BJ (cell line): ENCODE measurements at places on chromosomes 2 and 18.
A peak's percentile ranks its signal among the peaks of the same experiment; 100 is the strongest.

DNA sequence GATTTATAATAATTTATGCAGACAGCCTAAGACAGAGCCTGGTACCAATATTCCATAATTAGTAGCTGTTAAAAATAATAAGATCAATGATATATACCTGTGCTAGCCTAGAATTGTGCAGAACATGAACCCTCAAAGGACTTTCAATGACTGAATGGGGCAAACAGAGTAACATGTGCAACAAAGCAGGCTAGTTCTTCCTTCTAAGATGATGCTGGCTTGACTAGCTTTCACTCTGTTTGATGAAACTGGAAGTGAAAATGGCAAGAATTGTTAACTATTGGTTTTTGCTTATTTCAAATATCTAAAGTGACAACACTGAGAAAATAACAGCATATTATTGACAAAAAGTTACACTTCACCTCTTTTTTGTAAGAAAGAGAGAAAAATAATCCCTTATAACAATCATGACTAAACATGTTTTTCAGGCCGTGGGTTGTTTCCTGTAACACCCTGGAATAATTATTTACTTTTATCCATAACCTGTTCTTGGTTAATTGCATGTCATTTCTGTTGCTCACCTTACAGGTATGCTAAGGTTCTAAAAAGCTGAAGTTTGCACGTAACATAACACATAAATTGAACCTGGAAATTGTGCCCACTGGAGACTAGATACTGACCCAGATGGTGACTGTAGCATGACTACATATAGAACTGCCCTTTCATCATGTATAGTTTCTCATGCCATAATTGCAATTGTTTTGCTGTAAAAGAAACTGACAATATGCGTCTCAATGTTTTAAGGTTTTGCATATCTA, 108.7 kb downstream of the C18orf54 start:
- no peak for DNase-seq

- no peak for DNase-seq
Measured at GRCh38 chr2:152089238-152089637, 9.6 kb downstream of the CACNB4 start.

DNA sequence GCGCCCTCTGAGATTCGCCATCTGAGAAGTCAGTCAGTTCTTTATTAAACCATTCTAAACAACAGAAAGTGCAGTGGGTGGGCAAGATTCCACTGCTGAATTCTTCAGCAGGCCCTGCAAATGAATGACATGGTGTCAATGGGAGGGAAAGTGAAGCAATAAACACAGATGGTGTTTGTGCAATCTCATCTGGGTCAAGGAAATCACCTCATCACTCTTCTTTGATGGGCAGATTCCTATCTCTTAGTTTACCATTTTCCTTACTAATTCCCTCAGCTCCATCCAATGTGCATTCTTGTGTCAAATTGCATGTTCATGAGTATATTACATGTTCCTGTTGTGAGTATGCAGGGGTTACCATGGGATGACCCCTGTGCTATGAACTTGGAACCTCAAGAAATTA, 100.7 kb upstream of the CYP1B1 start:
- DNase-seq = no peak

DNA sequence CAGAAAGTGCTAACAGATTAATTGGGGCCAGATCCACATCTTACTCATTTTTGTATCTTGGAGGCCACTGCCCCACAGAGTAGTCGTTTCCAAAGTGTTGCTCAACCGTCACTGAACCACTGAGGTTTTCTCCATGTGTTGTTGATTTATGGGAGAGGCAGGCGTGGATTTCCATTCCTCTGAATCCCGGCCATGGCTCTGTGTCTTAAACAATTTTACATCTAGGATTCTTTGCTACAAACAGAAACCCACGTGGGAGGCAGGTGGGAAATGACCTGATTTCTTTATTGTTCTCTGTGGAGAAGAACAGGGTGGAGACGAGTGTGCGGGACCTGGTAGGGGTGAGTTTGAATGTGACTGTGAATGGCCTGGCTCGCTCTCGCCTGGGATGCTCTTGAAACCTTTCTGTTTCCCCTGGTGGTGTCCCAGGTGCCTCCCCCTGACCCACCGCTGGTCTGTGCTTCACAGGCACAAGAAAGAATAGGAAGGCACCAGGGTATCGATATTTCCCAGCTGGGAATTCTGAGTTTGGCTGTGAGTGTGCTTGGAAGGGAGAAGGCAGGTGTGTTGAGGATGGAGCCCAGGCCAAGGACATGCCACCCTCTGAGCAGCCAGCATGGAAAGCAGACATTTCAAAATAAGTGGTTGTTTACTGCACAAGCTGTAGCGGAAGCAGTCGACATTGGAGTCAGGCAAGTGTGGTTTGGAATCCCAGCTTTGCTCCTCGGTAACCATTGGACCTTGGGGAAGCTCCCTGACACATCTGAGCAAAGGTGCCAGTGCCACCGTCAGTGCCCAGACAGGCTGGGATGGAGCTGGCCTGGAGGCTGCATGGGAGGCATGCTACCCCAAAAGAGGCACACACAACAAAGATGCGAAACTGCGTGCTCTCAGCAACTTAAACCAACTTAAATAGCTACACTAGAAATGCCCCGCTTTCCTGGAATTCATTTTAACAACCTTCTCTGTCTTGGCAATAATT, 50.0 kb downstream of the LPIN1 start:
- peak; percentile 46 for DNase-seq

DNA sequence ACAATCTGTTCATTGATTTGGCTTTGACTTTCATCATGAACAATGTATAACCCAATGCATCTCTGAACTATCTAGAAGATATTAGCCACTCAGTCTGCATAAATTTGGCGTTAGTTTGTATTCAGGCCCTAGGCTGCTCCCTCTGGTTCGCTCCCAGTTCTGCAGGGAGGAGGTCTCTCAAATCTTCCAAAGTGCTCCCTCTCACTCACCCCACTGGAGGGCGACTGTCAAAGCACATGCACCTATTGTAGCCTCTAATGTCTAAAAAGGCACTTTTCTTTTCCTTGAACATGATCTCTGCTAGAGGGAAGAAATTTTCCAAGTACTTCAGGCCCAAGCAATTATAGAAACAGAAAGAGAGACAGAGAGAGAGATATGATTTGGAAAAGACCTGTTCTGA, 291.5 kb downstream of the TDRD15 start:
- DNase-seq = no peak

- no peak for DNase-seq
Measured at GRCh38 chr2:239114119-239114581, 266.3 kb downstream of the TWIST2 start.

DNA sequence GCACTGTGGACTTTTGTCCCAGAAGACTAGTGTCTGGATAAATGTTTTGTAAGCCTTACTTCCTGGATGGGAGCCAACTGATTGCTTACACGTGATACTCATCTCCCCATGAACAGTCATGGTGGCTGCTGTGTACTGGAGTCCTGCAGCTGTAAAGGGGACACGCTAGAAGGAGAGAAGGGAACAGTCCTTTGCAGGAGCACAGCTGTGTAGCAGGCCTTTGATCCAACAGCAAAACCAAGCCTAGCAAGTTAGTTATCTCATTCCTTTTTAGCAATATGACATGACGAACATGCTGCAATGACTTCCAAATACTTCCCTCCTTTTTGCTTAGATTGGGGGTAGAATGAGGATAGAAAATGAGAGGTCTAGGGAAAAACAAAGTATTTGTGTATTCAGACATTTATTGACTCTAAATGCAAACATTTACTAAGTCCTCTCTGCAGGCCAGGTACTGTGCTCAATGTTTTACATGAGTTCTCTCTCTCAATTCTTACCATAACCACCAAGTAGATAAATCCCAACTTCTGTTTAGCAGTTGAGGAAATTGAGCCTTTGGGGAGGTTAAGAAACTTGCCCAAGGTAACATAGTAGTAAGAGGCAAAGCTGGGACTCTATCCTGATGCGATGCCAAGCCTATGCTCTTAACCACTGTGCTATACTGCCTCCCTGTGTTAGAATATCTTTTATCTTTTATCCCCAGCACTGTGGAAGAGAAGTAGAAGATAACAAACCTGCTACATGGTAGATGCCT, 55.4 kb upstream of the CD28 start:
- DNase-seq = no peak

GRCh38 chr18:76476665-76477561, 18.1 kb downstream of the ZNF516 start:
- DNase-seq = peak; percentile 86

DNA sequence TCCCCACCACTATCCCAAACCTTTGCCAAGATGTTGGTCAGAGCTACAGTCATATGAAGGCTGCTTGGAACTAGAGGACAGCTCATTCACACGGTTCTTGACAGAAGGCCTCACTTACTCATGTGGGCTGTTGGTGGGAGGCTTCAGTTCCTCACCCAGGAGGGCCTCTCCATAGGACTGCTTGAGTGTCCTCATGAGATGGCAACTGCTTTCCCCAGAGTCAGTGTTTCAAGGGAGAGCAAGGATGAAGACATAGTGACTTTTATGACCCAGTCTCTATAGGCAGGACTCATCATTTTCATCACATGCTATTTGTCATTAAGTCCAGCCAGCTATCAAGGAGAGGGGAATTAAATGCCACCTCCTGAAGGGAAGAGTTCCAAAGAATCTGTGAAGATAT, 33.4 kb upstream of the OLA1 start:
- DNase-seq = no peak

- no peak for DNase-seq
Measured at GRCh38 chr2:241794250-241794823, 14.7 kb upstream of the NEU4 start.

DNA sequence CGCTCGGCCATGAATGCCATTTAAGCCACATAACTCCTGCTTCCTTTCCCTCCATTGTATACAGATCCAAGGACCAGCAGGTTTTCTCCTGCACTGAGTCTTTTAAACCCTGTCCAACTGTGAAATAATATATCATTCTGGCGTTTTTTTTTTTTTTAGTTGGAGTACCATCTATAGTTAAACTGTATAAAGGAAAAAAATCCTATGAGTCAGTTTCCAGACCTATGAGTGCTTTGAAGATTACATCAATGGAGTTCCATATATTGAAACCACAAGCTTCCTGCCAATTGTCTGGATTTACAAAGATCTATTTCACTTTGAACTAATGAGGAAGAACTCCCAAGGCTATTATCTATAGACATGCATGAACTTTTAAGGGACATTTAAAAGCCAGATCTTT, 2.4 kb upstream of the MALT1 start:
- DNase-seq = no peak

GRCh38 chr2:204749319-204749718, 204.0 kb downstream of the PARD3B start:
- peak; percentile 37 for DNase-seq

DNA sequence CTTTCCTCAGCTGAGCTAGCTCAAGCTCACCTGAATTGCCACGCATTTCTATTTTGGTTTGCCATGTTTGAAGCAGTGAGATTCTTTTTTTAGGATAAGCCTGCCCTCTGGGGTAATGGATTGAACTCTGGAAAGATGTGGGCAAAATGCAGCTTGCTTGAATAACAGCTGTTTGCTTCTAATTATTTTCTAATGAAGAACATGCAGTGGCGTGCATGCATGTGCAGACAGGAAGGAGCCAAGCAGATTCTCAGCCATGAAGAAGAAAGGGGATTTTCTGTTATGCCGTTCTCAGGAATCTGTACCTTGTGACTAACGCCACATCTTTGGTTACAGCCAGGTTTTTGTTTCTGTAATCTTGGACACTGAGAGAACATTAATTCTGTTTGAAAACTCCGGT, 171.2 kb downstream of the ANTXR1 start:
- no peak for DNase-seq

DNA sequence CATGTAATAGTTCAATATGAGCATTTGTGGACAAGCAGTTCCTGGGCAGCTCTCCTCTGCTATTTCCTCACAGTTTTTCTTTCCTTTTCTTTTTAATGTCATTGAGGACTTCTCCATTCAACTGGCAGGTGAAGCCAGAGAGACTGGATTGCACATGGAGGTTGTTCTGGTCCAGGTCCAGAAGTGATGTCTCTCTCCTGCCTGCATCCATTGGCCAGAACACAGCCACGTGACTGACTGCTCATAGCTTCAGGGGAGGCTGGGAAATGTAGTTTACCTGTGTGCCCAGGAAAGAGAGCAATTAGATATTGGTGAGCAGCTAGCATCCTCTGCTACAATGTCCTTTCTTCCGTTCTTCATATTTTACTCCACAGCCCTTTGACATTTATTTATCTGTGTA, 20.2 kb upstream of the ADAM23 start:
- no peak for DNase-seq

DNA sequence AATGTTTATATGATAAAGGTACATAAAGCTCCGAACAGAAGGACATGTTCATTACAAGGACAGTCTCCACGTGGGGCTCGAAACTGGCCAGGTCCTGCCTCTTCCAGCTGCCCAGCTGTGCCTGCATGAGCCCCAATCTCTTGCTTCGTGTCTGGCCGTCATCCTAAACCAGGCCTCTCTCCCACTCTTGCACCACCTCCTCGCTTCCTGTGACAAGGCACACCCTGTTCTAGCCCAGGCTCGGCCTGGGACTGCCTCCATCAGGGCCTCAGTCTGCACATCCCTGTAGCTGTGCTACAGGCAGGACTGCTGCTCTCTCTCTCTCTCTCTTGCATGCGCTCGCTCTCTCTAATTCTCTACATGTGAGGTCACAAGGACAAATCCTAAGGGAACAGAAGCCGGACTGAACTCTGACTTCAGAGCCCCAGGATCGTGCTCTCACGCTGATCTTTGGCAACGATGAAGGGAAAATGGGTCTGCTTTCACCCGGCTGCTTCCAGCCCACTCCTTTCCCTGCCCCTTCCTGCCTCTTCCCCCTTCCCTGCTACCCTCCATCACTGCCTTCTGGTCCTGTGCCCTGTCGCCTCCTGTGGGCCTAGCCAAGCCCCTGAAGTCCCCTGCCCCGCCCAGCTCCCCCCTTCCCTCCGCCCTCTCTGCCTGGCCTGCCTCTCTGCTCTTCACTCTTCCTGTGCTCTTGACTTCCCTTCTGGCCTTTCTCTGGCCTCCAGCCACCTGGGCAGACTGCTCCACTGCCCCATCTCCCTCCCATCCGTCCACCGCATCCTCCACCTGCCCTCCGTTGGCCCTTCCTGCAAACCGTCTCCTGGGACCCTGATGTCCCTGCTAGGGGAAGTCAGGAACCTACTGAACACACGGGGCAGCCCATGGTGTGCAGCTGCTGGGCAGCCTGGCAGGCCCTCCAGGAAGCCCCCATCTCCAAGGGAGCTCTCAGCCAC, 7.8 kb upstream of the GPR55 start:
- peak; percentile 6 for DNase-seq

GRCh38 chr18:34492652-34493051, 217.4 kb upstream of the DTNA start:
- DNase-seq = no peak

DNA sequence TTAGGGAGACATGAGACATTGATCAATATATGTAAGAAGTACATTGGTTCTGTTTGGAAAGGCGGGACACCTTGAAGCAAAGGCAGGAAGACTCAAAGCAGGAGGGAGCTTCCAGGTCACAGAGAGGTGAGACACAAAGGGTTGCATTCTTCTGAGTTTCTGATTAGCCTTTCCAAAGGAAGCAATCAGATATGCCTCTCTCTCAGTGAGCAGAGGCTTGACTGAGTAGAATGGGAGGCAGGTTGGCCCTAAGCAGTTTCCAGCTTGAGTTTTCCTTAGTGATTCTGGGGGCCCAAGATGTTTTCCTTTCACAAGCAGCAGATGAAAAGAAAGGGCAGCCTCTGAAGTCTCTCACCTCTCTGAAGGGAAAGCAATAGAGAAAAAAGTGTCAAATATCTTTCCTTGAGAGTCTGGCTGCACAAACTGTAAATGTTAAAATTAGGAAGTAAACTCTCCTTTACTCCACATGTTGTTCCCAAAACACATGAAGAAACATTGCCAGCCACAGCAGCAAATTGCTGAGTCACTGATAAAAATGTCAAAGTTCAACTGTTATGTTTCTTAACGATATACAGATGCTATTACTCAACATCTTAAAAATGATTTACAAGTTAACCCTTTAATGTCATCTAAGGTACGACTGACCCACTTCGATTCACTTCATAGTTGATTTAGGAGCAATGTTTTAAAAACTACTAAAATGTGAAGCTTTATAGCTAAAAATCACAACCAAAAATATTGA, 40.3 kb downstream of the CYB5A start:
- DNase-seq = peak; percentile 55
